ENCODE measurements at places on chromosomes 1 and 21.

DNA sequence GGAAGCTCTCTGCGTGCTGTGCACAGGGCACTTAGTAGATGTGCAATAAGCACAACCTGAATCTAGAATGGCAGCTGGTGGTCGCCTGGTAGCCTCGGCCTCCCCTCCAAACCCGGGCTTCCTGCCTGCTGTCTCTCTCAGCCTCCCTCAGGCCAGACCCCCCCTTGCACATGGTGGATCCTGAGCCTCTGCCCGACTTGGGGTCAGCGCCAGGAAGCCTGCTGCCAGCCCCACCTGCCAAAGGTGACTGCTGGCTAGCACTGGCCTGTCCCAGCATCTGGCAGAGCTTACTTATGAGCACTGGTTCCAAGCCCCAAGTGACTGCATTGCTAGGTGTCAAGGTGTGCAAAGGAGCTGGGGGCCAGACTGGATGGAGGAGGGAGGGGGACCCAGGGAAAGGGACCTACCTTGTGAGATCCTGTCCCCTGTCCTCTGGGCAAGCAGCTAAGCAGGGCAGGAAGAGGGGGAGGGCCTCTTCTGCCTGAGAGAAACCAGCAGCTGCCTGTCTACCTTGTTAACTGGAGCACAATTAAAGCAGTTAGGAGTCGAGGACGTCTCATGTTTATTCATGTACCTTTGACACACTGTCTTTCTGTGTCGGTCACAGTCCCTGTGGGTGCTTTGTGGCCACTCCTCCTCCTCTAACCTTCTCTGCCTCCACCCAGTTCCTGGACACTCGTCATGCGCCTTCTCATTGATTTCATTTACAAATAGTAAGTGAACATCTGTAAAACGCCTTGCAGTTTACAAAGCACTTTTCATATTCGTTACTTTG, 100.9 kb downstream of the DDX20 start:
- H3K27ac ChIP-seq = peak overlapping the region; percentile 65
- DNase-seq = no peak
- no peaks in the 10 kb centered on the region for H3K36me3 ChIP-seq
- H3K4me3 ChIP-seq = no peak overlapping the region

DNA sequence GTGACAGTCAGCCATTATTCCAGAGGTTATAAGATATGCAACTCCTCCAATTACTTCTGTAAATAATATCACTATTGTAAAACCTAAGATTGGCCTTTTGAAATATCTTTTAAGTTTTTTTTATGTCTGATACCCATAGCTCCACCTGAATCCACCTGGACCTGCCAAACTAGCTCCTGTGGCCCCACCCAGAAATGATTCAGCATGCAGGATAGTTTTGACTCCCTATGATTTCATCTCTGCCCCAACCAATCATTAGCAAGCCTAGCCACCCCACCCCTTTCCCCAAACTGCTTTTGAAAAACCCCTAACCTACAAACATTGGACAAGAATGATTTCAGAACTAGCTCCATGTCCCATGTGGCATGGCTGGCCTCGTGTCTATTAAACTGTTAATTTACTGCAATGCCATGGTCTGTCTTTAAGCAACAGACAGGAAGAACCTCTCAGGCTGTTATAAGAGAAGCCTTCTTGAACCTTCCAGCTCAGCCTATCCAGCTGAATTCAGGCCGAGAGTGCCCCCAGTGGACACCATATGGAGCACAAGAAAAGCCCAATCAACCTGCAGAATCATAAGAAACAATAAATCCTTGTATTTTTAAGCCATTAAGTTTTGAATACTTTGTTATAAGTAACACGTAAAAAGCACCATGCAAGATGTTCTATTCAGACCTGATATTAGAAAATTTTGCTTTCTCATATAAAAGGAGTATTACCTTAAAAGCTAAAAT, 263.0 kb upstream of the ZRANB2 start:
- no peaks in the 10 kb centered on the region for H3K4me1 ChIP-seq
- no peaks in the 10 kb centered on the region for H3K27me3 ChIP-seq
- DNase-seq = no peak
- H3K36me3 ChIP-seq = no peaks in the 10 kb centered on the region
- no peak overlapping the region for H3K27ac ChIP-seq
- no peak overlapping the region for H3K4me3 ChIP-seq

- H3K4me3 ChIP-seq = no peak overlapping the region
- DNase-seq = no peak
Measured at GRCh38 chr1:162420120-162420519, 8.2 kb upstream of the SH2D1B start.

DNA sequence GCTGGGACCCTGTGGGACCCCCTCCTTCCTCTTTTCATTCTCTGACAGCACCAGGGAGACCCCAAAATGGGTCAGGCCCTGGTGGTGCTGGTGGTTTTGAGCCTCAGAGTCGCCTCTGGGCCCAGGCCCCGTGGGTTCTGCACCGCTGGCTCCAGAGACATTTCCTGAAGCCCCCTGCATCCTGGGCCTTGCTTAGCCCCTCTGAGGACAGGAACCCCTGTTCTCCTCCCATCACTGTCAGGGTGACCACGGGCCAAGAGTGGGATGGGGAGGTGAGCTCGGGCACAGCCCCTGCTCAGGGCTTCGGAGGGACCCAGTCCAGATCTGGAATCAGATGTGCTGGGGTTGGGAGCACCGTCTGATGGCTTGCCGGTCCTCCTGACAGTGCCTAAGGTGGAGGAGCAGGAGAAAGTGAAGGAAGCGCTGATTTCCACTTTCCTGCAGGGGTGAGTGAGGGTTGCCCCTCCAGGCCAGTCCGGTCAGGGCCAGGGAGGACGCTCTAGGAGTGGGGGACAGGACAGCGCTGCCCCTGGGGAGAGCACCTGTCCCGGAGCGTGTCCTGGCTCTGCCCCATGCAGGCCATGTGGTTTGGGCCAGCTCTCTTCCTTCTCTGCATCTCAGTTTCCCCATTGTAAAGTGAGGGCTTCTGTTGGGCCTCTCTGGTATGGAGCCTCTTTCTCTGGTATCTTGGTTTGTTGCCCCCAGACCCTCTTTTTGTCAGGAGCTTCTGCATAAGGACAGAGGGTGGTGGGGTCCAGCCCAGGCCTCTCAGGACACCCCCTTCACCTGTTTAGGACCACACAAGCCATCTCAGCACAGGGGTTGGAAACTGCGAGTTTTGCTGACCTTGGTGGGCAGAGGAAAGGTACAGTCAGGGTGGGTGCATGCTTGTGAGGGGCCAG, 71.0 kb downstream of the TRIM11 start:
- no peak overlapping the region for H3K4me3 ChIP-seq
- no peaks in the 10 kb centered on the region for H3K27me3 ChIP-seq
- H3K4me1 ChIP-seq = no peaks in the 10 kb centered on the region
- H3K36me3 ChIP-seq = peaks cover 14% of the 10 kb centered on the region
- DNase-seq = peak; percentile 1
- H3K27ac ChIP-seq = peak overlapping the region; percentile 72

- no peaks in the 10 kb centered on the region for H3K27me3 ChIP-seq
- no peak for DNase-seq
- H3K4me1 ChIP-seq = no peaks in the 10 kb centered on the region
- no peak overlapping the region for H3K4me3 ChIP-seq
Measured at GRCh38 chr21:41995577-41995976, 14.6 kb downstream of the ZBTB21 start.

GRCh38 chr1:16068356-16069270, 4.8 kb downstream of the FAM131C start:
- no peak overlapping the region for H3K27ac ChIP-seq
- H3K36me3 ChIP-seq = no peaks in the 10 kb centered on the region
- no peak for DNase-seq

DNA sequence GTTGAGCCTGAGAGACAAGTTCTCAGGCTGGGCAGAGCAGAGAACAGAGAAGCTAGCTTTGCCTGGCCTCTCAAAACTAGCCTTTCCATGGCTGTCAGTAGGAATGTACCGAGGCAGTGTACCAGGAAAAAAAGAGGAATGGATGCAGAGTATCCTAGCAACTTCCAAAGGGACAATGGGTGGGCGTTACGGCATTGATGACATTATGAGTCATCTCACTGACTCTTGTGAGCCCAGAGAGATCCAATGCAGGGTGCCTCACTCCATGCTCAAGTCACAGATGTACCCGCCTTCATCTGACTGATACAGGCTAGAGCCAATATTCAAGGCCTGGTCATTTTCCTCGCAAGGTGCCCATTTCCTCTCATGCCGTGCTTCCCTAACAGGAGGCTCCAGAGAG, 51.4 kb upstream of the C8B start:
- H3K4me3 ChIP-seq = no peak overlapping the region
- H3K36me3 ChIP-seq = no peaks in the 10 kb centered on the region
- no peak for DNase-seq
- no peak overlapping the region for H3K27ac ChIP-seq
- peaks cover 9% of the 10 kb centered on the region for H3K4me1 ChIP-seq

DNA sequence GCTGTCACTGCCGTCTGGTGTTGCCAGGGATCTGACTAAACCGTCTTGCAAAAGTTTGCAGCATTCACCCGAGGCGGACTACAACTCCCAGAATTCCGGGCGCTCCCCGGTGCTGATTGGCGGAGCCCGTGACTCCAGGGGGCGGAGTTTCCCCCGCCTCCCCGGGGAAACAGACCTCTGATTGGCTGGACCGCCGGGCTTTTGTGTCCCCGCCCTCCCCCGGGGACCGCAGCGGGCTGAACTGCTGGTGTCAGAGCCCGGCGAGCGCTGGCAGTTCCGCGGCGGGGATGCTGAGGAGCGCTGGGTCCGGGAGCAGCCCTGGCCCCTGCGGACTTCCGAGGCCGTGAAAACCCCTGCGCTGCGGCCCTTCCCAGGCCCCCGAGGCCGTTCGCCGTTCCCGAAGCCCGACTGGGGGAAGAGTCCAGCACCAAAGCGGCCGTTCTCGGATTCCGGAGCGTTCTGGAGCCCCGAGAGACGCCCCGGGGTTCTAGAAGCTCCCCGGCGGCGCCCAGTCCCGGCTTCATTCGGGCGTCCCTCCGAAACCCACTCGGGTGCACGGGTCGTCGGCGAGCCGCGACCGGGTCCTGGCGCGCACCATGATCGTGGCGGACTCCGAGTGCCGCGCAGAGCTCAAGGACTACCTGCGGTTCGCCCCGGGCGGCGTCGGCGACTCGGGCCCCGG, at the start of gene SESN2:
Gene SESN2, plus strand, starts transcription at position 267 of the 682 bp plus-strand sequence. Its CDS starts 330 bp downstream, at position 597.
- DNase-seq = peak; percentile 99
- no peaks in the 10 kb centered on the region for H3K36me3 ChIP-seq
- H3K4me3 ChIP-seq = peak within 1 kb of the TSS; percentile 84
- peaks cover 44% of the 10 kb centered on the region for H3K4me1 ChIP-seq
- H3K27me3 ChIP-seq = peaks cover 14% of the 10 kb centered on the region

- peaks cover 83% of the 10 kb centered on the region for H3K4me1 ChIP-seq
- no peak for DNase-seq
- peak overlapping the region; percentile 66 for H3K27ac ChIP-seq
- no peak overlapping the region for H3K4me3 ChIP-seq
Measured at GRCh38 chr1:9317591-9318417, 25.1 kb downstream of the SPSB1 start.

GRCh38 chr1:53947172-53947907, 1.2 kb downstream of the LRRC42 start:
- H3K36me3 ChIP-seq = peaks cover 22% of the 10 kb centered on the region
- peak overlapping the region; percentile 94 for H3K4me3 ChIP-seq
- peaks cover 74% of the 10 kb centered on the region for H3K4me1 ChIP-seq
- H3K27ac ChIP-seq = peak overlapping the region; percentile 93
- no peaks in the 10 kb centered on the region for H3K27me3 ChIP-seq

DNA sequence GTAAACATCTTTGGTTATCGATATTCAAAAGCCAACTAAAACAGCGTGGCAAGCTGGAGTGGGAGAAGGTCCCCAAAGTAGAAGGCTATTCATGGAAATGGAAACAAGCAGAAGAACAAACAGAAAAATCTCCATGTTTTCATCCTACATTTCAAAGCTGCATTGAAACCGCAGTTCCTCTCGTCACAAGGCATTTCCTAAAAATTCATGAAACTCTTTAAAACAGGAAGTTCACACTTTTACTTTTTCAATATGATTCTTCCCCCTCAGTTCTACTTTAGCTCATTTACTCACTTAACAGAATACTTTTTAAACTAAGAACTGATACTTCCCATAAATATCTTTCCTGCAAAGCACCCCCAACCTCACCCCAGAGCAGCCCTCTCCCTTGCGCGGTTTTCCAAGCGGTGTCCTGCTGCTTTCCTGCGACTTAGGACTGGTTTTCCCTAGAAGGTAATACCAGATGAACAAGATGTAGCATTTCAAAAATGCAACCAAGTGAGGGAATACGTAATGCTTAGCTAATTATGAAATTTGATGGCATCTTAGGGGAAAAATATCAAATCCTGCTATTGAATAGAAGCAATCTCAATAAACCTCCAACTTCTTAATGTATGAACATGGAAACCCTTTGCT, 228.3 kb upstream of the PKN2 start:
- H3K4me3 ChIP-seq = no peak overlapping the region
- no peak overlapping the region for H3K27ac ChIP-seq
- no peak for DNase-seq
- H3K4me1 ChIP-seq = no peaks in the 10 kb centered on the region
- H3K27me3 ChIP-seq = no peaks in the 10 kb centered on the region
- H3K36me3 ChIP-seq = no peaks in the 10 kb centered on the region

GRCh38 chr1:109481646-109482045, 2.1 kb upstream of the ATXN7L2 start:
- no peak overlapping the region for H3K27ac ChIP-seq
- peaks cover 36% of the 10 kb centered on the region for H3K4me1 ChIP-seq
- DNase-seq = no peak
- H3K4me3 ChIP-seq = no peak overlapping the region
- peaks cover 7% of the 10 kb centered on the region for H3K36me3 ChIP-seq
- peaks cover 15% of the 10 kb centered on the region for H3K27me3 ChIP-seq

- H3K4me1 ChIP-seq = peaks cover 5% of the 10 kb centered on the region
- no peak for DNase-seq
- H3K27ac ChIP-seq = no peak overlapping the region
- H3K27me3 ChIP-seq = peaks cover 6% of the 10 kb centered on the region
Measured at GRCh38 chr1:18452550-18452949, 28.2 kb upstream of the KLHDC7A start.

- no peaks in the 10 kb centered on the region for H3K27me3 ChIP-seq
- no peak overlapping the region for H3K4me3 ChIP-seq
- H3K36me3 ChIP-seq = no peaks in the 10 kb centered on the region
- H3K27ac ChIP-seq = no peak overlapping the region
- H3K4me1 ChIP-seq = peaks cover 65% of the 10 kb centered on the region
Measured at GRCh38 chr1:14259191-14259757, 339.2 kb upstream of the KAZN start.
